ENCODE measurements at places on chromosomes 4 and X.

DNA sequence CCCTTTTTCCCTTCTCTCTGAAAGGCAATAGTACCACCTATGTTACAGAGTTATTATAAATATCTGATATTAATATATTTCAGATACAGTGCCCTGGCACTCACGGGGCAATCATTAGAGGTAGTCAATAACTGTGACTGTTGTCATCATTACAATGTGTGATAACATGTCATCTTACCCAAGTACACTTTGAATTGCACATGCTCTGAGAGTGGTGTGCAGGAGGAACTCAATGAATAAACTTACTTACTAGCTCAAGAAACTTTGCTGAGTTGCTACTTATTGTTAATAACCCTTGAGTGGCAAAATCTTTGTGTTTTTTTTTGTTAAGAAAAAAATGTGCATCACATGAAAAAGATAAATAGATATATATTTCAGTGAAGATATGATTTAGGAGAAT lies 275.1 kb upstream of the RASGEF1B start:
- DNase-seq: no peak

DNA sequence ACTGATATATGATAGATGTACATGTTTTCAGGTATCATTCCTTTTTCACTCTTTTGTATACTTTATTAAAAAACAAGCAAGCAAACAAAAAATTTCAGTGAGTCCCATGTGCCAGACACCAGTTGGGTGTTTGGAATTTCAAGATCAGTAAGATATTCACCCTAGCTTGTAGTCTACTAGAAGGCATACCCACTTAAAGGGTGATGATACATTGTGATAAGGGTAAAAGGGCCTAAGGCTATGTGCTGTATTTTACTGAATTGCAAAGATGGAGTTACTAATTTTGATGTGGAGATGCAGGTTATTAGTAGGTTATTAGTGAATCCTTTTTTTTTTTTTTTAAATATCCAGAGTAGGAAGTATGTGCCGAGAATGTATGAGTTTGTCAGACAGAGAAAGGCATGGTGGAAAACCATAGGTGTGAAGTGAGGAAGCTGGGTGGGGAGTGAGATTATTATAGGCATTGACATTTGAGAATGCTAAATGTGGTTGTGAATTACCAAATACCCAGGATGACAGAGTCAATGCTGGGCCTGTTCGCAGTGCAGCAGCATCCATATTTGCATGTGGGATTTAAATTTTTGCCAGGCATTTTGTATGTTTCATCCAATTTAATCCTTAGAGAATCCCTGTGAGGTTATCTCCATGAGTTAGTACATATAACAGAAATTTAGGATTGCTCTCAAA lies 10.1 kb downstream of the STIM2 start:
- no peak for DNase-seq

DNA sequence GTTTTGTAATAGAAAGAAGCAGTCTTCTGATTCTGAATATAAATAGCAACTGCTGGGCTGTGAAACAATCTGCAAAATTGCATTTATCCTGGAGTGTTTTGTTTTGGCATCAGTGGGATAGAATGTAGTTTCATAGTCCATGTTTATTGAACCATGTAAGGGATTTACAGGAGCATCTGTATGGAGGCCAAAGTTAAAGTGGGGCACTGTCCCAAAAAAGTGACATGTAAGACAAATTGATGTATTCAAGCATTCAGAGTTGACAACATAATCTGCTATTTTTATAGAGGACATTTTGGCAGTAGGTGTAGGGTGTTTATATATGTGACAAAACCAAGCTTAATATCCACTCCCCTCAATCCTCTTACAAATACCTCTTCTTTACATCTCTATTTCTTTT lies 200.5 kb upstream of the ANK2 start:
- DNase-seq: no peak

- no peak for DNase-seq
Measured at GRCh38 chrX:154010330-154011087, 9.2 kb downstream of the IRAK1 start.

GRCh38 chrX:108267557-108267956 lies 170.7 kb downstream of the COL4A6 start:
- DNase-seq: no peak

GRCh38 chr4:186651624-186652023 lies 72.0 kb downstream of the FAT1 start:
- DNase-seq: peak; percentile 68

GRCh38 chr4:48315728-48316630 lies 25.4 kb upstream of the SLAIN2 start:
- no peak for DNase-seq

DNA sequence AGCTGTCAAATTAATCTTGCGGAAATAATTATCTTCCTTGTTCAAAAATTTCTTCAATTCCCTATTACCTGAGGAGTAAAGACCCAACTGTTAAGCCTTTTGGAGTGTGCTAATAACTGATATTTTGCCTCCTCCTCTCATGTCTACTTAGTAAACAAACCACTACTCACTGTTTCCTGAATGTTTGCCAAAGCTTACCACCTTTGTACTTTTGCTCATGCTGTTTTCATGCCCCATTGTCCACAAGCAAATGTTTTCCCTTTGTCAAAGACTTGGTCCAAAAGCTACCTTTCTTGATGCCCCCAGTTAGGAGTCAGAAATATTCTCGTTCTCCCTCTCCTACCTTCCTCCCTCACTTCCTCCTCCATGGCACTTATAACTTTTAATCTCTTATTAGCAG lies 226.1 kb downstream of the ENOX2 start:
- DNase-seq: no peak

- no peak for DNase-seq
Measured at GRCh38 chr4:18106620-18107019, 85.1 kb upstream of the LCORL start.

- DNase-seq: no peak
Measured at GRCh38 chr4:150318971-150319370, 240.7 kb downstream of the DCLK2 start.

GRCh38 chr4:8341691-8342090 lies 72.1 kb downstream of the HTRA3 start:
- no peak for DNase-seq

GRCh38 chr4:83362492-83363329 lies 28.1 kb upstream of the HPSE start:
- DNase-seq: no peak

DNA sequence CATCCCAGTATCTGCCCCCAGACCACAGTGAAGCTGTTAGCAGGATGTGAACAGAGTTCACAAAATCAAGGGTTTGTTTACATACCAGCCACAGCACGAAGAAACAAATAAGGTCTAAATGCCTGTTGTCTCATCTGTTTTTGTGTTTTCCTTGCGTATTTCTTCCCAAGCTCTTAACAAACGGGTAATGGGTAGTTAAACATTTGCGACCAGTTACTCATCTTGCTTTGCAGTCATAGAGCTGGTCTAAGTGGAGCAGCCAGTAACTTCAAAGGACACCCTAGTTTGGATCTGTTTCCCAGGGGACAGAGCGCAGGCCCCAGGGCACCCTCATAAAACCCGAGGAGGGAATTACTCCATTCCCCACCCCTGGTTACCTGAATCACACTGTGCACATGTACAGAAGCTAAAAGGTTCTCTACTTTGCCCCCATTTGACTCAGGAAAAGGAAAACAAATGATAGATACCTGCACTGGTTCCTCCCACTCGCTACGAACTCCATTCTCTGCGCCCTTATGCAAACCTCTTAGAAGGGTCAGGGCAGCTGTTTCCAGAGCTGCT lies 68.8 kb downstream of the MAML3 start:
- no peak for DNase-seq

- no peak for DNase-seq
Measured at GRCh38 chrX:1244164-1245076, 24.2 kb upstream of the CSF2RA start.

- DNase-seq: no peak
Measured at GRCh38 chrX:40012039-40012867, 85.5 kb downstream of the BCOR start.
